ENCODE measurements at places on chromosomes 1 and 21.

GRCh38 chr1:153352523-153352922 lies 3.9 kb upstream of the PGLYRP4 start:
- peak; percentile 21 for DNase-seq

- no peak for DNase-seq
These were observed 14.2 kb downstream of the COL6A2 start for GRCh38 chr21:46111857-46112724.

GRCh38 chr1:77416692-77417450 lies 135.1 kb downstream of the AK5 start:
- DNase-seq: no peak

- no peak for DNase-seq
These were observed 49.5 kb downstream of the KIAA1614 start for GRCh38 chr1:180962178-180962577.

DNA sequence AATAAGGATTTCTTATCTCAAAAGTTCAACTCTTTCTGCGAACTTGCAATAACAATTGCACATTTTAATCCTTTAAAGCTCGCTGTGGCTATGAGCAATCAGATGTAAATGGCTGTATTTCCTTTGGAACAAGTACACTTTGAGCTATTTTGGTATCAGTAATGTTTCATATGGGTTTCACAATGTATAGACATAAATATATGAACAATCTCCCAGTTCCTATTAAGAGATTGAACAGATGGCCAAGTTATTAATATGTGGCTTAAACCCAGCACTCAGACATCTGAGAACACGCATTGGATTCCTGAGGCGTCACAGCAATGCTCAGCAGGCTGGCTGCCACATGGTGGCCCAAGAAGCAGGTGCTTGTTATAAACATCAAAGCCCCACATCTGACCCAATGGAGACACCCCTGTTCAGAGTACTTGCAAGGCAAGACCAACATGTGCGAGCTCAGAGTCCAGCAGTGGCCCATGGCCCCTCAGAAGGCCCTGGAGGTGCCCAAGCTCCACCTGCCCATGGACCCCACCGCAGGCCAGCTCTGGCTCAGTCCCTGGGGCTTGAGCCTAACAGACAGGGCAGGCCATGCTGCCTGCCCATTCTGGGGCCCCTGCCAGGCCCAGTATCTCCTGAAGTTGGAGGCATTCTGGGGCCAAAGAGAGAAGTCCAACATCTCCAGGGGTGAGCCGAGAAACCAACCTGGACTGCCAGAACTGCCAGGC lies 23.7 kb downstream of the PSMG1 start:
- DNase-seq: no peak

GRCh38 chr1:110138956-110139355 lies 11.3 kb upstream of the SLC6A17 start:
- DNase-seq: no peak

GRCh38 chr1:113675302-113675701 lies 84.0 kb downstream of the PHTF1 start:
- DNase-seq: no peak

GRCh38 chr21:38095220-38095619 lies 161.6 kb upstream of the KCNJ15 start:
- DNase-seq: no peak

DNA sequence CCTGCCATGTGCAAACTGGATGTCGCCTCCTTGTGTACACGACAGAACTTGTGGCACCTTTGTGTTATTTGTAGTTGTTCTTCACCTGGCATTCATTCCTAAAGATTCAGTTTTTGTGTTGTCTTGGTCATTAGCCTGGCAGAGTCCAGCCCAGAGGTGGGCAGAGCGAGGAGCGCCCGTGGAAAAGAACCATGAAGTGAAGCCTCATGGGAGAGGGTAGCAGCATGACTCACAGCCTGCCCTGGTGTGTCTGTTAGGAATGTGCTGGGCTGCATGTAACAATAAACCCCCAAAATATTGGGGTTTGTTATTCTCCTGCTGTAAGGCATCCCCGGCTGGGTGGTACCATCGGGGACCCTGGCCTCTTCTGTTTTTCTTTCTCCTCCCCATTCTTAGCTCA lies 124.9 kb upstream of the TMEM51 start:
- no peak for DNase-seq

GRCh38 chr1:196650403-196650802 lies 1.4 kb upstream of the CFH start:
- DNase-seq: no peak

GRCh38 chr1:29546496-29546895 lies 310.2 kb downstream of the PTPRU start:
- no peak for DNase-seq

DNA sequence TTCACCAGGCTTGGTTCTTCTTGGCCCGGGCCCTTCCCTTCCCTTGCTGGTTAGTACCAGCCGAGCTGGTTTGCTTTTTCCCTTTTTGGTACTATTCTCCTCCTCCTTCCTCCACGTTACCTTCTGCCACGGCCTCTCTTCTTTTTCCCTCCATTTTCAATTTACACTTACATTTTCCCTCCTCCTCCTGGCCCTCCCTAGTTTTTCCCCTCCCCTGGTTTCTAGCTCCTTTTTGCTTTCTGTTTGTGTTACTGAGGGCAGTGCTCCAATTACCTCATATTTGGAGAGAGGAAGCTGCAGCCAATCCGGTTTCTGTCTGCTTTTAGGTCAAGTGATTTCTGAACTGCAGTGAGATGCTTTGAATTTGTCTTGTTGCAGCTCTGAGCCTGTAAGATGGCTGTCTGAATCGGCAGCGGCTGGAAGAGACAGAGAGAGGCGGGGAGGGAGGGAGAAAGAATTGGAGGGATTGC lies 63.7 kb downstream of the MACF1 start:
- DNase-seq: peak; percentile 77

DNA sequence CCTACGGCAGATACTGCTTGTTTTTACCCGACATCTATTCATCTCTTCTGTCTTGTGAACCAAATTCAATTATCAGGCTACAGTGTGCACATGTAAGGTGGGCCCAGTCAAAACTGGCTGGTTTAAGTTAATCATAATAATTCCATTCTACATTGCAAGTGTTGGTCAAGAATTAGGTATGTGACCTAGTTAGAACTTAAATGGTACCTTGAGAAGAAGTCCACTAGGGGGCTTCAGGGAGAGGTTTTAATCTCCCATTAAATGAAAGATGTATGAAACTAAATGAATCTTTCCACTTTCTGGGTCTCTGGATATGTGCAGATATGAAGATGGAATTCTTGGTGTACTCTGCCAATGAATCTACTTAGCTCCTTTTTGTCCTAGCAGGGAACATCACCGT lies 187.1 kb downstream of the CDC42BPA start:
- DNase-seq: peak; percentile 21

GRCh38 chr1:29696656-29697390 lies 460.5 kb downstream of the PTPRU start:
- DNase-seq: no peak
